Posterior cingulate gyrus (tissue), 11 donors: ENCODE measurements at places on chromosomes 13 and 19.

- no peak for DNase-seq
These were observed 73.6 kb upstream of the ATP12A start for GRCh38 chr13:24606486-24607170.

DNA sequence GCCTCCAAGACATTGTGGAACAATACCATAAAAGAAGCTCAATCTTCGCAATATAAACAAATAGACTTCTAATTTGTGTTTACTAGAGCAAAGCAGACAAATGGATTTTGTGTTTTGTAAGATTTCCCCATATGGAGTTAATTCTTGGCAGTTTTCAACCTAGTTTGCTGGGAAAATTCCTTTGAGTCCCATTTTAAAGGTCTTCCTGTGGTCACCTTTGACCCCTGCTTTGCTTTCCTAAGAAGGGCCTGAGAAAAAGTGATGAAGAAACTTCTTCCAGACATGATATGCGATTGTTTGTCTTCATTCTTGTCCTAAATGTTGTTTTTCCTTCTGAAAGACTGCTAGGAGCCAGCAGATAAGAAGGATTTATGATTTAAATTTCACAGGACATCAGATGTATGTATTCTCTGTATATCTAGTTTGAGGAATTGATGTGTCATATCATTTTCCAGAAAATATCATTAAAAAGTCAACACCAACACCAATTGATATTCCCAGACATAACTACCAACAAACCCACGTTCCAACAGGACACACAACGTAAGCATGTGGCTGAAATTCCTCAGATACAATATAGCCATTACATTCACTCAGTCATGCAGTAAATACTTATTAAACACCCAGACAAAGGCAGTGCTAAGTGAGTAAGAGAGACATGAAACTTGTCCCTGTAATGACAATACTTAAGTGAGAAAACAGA is 276.4 kb downstream of the LHFPL6 start:
- no peak for DNase-seq

GRCh38 chr13:99028890-99029289 is 51.0 kb upstream of the DOCK9 start:
- DNase-seq = no peak

- no peak for DNase-seq
These were observed 6.9 kb downstream of the RAB8A start for GRCh38 chr19:16118489-16119033.

GRCh38 chr19:17659996-17660395 is 28.2 kb downstream of the UNC13A start:
- no peak for DNase-seq

GRCh38 chr19:55596304-55596703 is 3.0 kb downstream of the FIZ1 start:
- no peak for DNase-seq

GRCh38 chr13:50104493-50104892 is 89.2 kb downstream of the KCNRG start:
- DNase-seq = no peak

DNA sequence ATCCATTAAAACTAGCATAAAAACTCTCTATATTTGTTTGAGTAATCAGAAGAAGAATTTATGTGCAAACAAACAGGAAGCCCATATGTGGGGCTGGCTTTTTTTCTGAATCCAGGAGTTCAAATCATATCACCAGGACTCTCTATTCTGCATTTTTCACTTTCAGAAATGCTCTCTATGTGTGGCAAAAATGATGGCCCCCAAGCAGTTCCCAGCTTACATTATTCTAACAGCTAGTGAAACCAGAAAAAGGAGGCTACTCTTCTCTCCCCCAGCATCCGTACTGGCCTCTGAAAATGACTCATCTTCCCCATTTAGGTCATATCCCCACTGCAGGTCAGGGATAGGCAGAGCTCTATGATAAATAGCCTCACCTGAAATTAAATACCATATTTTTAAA is 20.4 kb downstream of the RBM26 start:
- no peak for DNase-seq

DNA sequence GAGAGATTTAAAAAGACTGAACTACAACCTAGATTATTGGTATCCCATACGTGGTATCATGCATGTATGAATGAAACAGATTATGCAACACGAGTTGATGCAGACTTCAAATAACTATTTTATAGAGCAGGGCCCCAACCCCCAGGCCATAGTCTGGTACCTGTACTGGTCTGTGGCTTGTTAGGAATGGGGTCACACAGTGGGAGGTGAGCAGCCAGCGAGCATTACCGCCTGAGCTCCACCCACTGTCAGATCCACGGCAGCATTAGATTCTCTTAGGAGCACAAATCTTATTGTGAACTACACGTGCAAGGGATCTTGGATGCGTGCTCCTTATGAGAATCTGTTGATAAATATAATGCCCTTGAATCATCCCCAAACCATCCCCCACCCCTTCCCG is 320.2 kb downstream of the TBC1D4 start:
- no peak for DNase-seq

DNA sequence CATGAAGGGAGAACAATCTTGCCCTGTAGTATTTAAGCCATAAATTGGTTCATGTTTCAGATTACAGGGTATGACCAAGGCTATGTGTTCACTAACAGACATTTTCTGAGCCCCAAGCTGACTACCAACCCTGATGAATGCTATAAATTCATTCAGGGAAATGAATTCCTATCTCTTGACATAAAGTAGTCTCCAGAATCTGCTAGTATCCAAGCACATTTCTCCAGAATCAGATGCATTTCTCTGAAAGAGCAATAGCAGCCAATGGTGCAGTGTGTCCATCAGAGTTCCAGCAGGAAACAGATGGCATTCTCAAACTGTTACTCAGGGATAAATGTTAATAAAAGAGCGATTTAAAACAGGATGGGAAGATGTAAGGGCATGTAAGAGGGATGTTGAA is 226.4 kb downstream of the COG6 start:
- DNase-seq = no peak

- DNase-seq = no peak
These were observed 126.2 kb upstream of the FNDC3A start for GRCh38 chr13:48849515-48849914.
